ENCODE measurements at places on chromosomes 6 and 20.

DNA sequence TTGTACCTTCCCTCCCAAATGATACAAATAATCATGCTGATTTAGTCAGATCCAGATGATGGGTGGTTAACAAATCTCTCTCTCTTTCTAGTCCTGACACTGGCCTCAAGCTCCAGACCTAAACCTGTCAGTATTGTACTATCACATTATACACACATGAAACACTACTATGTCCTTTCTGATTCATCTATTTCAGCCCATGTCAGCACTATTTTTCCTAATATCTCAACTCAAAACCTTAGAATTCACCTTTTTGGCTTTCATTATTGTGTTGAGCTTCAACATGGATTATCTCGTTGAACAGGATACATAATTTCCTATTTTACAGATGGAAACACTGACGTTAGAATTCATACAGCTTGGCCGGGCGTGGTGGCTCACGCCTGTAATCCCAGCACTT is 3.5 kb downstream of the PIGU start:
- DNase-seq = no peak

DNA sequence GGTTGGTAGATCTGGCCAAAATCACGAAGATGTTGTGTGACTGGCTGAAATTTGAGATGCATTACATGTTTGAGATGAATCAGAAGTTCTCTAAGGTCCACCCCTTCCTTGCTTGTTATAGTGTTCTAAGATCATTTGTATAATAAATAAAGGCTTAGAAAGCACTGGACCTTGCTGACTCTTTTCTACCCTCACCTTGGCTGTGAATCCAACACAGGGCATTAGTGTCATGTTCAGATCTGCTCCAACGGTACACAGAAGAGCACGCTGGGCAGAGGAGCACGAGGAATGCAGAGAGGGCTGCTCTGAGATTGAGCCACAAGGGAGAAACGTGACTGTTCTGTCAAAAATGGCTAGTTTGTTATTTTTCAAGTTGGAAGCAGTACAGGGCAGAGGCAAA is 169.5 kb upstream of the HDAC2 start:
- no peak for DNase-seq

DNA sequence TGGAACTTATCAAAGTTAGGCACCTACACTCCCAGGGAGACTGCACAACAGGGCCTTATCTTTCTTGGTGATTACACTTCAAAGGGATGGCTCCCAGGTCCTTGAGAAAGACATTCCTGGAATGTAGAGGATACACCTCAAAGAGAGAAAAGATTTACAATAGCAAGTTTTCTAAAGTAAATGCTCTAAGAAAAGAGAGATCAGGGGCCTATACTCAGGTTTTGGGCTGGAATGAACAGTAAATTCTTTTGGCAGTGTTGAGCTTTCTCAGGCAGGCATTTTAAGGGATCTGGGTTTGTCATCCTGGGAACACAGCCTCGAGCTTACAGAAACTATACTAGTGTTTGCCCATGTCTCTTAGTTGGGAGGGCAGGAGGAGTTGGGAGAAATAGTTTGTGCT is 31.7 kb upstream of the ME1 start:
- no peak for DNase-seq

DNA sequence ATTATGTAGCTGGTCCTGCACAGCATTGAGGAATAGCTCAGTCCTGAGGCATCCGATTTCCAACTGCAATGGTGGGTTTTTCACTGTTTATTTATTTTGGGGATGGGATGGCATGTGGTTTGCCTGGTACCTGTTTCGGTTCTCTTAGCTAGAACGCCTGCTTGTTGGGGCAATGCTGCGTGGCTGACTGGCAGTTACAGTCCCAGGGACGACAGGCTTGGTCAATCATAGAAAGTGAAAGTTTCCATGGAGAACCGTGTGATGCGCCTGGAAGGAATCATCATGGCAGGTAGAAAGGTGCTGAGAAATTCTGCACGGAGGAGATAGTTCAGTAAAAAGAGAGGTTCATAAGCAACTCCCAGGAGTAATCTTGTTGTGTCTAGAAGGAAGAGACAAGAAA is 18.4 kb downstream of the ID4 start:
- DNase-seq = no peak

DNA sequence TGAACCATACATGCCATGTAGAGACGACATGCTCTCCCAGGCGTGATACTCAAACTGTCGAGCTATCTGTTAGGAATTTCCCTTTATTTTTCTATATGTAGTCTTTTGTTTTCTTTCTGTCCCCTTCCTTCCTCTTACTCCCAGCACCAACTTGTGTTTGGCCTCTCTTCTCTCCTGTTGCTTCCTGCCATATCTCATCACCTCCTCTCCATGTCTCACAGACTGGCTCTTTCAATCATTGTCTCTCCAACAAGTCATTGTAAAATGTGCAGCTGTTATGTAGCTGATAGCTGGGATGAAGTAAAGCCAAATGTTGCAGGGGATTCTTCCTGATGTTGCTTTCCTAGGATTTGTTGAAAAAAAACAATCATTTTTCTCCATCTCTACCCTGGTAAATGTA is 234.5 kb downstream of the TMEM242 start:
- DNase-seq = no peak

DNA sequence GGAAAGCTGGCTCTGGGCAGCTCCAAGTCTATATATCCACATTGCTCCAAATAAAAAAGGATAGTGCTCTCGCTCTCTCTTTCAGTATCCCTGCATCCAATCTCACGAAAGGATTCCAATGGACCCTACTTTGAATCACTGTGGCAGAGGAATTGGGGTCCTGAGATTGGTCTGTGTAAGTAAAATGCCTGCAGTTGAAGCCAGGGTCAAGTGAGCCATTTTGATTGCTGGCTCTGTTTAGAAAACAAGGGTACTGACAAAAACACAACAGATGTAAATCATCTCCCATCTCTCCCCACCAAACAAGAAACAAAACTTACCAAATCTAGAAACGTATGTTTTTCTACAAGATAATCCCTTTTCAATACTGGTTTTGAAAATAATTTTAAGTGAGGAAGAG is 45.6 kb downstream of the RSPO3 start:
- no peak for DNase-seq

DNA sequence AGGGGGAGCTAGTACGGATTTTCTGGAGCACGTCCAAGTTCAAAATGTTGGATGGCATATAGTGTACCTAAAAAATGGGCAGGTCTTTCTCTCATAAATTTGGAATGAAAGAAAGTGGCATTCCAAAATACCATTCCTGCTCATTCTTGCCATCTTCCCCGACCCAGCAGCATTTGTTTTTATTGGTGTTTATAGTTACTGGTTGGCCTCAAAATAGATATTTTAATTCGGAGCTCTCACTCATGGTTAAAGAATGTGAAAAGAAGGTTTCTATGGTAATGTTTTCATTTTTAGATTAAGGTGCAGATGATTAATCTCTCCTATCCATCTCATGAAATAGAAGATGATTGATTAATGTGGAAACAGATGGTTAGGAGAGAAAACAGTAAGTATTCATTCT is 204.5 kb downstream of the HIVEP2 start:
- DNase-seq = no peak

- no peak for DNase-seq
Measured at GRCh38 chr6:37188962-37189510, 19.1 kb downstream of the PIM1 start.

GRCh38 chr6:56864171-56864616 is 90.7 kb upstream of the BEND6 start:
- DNase-seq = no peak
